ENCODE measurements at places on chromosomes 3 and 15.

GRCh38 chr15:53535886-53536285 lies 223.6 kb downstream of the WDR72 start:
- DNase-seq: no peak
- H3K4me1 ChIP-seq: no peaks in the 10 kb centered on the region
- no peaks in the 10 kb centered on the region for H3K27me3 ChIP-seq
- H3K36me3 ChIP-seq: no peaks in the 10 kb centered on the region

- H3K27me3 ChIP-seq: no peaks in the 10 kb centered on the region
- H3K4me1 ChIP-seq: peaks cover 29% of the 10 kb centered on the region
- peak within 1 kb of the TSS; percentile 97 for H3K27ac ChIP-seq
- H3K36me3 ChIP-seq: no peaks in the 10 kb centered on the region
- peak within 1 kb of the TSS; percentile 68 for H3K4me3 ChIP-seq
- DNase-seq: peak; percentile 94
Measured at GRCh38 chr15:34367101-34368081, at the start of gene LPCAT4. Gene LPCAT4, minus strand, starts transcription at chr15:34367196. Its CDS starts 96 bp downstream, at chr15:34367100.

DNA sequence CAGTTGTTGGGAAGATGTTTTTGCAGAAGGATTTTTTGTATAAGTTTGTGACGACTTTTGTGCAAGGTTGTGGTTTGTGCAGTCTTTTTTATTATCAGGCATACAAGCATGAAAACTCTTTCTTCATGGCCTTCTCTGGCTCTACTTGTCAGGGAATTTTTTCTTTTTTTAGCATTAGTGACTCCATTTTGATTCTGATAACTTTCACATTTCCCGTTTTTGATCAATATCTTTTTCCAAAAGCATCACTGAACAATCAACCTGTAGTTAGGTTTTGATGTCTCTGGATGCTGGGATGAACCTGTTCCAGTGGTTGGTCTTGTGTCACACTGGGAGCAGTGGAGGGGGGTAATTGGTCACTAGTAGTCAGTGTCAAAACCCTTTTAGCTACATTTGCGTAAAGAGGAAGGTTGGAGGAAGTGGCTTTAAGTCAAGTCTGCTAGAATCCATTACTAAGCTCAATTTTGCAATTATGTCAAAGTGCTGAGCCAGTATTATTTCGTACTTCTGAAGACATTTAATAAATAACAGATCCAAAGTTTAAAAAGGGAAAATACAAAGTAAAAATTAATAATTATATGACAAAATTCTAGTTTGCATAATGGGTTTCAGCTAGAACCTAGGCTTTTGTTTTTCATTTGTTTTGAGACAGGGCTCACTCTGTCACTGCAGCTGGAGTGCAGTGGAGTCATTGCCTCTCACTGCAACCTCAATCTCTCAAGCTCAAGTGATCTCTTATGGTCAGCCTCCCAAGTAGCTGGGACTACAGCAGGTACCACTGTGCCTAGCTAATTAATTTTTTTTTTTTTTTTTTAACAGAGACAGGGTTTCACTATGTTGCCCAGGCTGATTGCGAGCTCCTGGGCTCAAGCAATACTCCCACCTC lies 18.8 kb upstream of the CFAP161 start:
- DNase-seq: no peak
- H3K4me3 ChIP-seq: no peak overlapping the region
- H3K36me3 ChIP-seq: no peaks in the 10 kb centered on the region
- H3K27ac ChIP-seq: no peak overlapping the region

- peak overlapping the region; percentile 86 for H3K27ac ChIP-seq
- no peaks in the 10 kb centered on the region for H3K27me3 ChIP-seq
- peaks cover 4% of the 10 kb centered on the region for H3K36me3 ChIP-seq
Measured at GRCh38 chr15:43515741-43516140, 1.7 kb upstream of the MAP1A start.

DNA sequence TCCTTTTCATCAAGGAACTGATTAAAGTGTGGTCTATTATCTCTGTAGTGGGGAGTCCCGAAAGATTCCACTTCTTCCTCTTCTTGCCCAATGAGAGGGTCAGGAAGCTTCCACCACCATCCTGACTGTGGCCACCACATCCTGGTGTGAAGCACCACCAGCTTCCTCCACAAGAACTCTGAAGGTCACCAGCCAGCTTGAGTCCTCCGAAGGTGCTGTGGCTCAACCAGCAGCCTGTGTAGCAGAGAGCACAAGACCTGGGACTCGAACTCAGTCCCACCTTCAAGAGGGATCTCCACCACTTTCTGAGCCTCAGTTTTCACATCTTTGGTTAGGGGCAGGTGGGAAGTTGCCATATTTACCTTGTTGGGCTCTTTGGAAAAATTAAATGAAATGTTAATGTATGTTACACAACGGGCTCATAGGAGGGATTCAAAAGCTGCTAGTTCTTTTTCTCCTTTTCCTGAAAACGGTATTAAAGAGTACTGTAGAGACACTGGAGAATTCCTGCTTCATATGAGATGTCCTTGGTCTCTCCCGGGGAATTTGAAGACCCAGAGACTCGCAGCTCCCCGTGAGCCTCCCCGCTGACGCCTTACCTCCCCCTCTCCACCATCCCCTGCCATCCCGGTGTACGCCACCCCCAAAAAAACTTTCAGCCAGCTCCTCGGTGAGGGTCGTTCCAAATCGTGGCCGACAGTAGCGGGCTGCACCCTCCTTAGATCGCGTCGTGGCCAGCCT lies 816 bp upstream of the ACAN start:
- H3K27me3 ChIP-seq: no peaks in the 10 kb centered on the region
- no peaks in the 10 kb centered on the region for H3K36me3 ChIP-seq
- H3K27ac ChIP-seq: no peak overlapping the region
- DNase-seq: no peak
- no peaks in the 10 kb centered on the region for H3K4me1 ChIP-seq

DNA sequence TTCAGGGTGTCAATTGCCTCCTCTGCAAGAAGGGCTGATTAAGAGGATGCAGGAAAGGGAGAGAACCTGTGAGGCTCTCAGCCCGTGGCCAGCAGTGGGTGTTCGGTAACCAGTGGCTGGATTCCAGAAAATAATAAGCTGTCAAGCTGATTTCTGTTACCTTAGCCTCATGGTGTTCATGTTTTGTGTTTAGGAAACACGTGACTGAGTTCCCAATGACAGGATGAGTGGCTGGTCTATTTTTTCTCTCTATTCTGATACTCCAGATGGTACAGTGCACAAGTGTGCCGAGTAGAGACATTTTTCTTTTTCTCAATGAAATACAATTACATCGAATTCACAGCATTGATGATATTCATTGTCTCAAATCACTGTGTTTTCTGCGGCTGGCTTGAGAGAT lies 43.6 kb downstream of the EDEM1 start:
- H3K4me3 ChIP-seq: no peak overlapping the region
- H3K36me3 ChIP-seq: no peaks in the 10 kb centered on the region
- no peak overlapping the region for H3K27ac ChIP-seq

- H3K27me3 ChIP-seq: no peaks in the 10 kb centered on the region
- H3K27ac ChIP-seq: no peak overlapping the region
- H3K36me3 ChIP-seq: no peaks in the 10 kb centered on the region
- no peak overlapping the region for H3K4me3 ChIP-seq
- no peaks in the 10 kb centered on the region for H3K4me1 ChIP-seq
Measured at GRCh38 chr15:64524778-64525177, 64.4 kb downstream of the ZNF609 start.

DNA sequence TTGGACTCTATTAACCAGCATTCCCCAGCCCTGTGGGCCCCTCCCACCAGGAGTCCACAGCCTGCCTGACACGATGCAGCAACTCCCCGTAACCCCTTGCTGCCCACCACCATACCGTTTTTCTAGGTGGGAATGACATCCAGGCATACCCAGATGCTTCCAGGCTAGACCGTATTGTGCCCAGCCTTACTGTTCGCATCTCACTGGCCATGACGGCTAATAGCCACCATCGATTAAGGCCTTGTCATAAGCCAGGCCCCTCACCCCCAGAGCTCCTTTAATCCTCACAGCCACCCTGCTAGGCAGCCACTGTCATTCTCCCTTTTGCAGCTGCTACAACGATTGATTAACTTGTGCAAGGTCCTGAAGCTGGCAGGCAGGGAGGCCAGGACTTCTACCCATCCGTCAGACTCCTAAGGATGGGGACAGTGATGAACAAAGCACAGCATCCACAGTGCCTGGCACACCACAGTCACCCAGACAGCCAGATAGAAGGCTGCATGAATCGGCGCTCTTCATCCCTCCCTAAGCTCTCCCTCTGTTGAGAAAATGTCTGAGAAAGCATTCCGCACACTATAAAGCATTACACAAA lies 60.0 kb upstream of the FLNB start:
- peaks cover 56% of the 10 kb centered on the region for H3K4me1 ChIP-seq
- no peaks in the 10 kb centered on the region for H3K36me3 ChIP-seq
- no peak overlapping the region for H3K27ac ChIP-seq

DNA sequence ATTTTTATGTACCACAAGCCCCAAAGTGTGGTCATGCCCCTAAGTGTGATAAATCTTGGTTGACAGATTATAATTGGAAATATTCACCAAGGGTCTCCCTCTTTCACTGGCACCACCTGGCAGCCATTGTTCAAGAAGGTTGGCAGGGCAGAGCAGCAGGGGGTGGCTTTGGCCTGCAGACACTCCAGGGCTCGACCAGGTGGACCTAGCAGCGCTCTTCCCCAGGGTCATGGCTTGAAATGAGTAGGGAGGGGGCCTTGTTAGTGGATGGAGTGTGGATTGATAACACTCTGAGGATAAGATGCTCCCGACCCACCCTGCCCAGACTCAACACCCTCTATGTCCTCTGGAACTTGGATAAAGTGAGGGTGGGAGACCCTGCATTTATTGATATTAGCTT lies 58.2 kb upstream of the KLHL25 start:
- H3K4me1 ChIP-seq: no peaks in the 10 kb centered on the region
- H3K4me3 ChIP-seq: no peak overlapping the region
- no peaks in the 10 kb centered on the region for H3K27me3 ChIP-seq
- no peak overlapping the region for H3K27ac ChIP-seq
- H3K36me3 ChIP-seq: no peaks in the 10 kb centered on the region

All from right atrium auricular region (tissue), 2 donors.